ENCODE measurements at places on chromosomes 5 and 9.
A peak's percentile ranks its signal among the peaks of the same experiment; 100 is the strongest.

GRCh38 chr5:140869555-140869886, 764 bp downstream of the PCDHA11 start:
- DNase-seq: no peak

GRCh38 chr9:106772523-106773290, 90.3 kb upstream of the ZNF462 start:
- DNase-seq: peak; percentile 14

- no peak for DNase-seq
Measured at GRCh38 chr9:85021686-85022085, 352.2 kb downstream of the NTRK2 start.

- no peak for DNase-seq
Measured at GRCh38 chr5:149063896-149064478, 1.1 kb upstream of the SH3TC2 start.

DNA sequence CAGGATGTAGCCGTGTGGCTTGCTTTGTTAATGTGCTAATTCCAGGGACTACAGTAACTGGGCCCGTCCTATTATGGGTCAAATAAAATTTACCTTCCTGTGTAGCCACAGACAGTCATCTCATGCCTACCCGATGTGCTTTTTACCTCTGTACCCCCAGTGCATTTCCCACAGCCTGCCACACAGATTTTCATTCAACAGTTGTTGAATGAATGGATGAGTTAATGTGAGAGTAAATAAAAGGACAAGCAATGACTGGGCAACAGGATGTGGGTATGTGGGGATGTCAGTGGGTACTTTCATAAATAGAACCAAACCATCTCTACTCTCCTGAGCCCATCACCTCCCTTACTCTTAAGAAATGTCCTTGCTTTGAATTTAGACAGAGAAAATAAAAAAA, 441.2 kb upstream of the ZNF462 start:
- no peak for DNase-seq

DNA sequence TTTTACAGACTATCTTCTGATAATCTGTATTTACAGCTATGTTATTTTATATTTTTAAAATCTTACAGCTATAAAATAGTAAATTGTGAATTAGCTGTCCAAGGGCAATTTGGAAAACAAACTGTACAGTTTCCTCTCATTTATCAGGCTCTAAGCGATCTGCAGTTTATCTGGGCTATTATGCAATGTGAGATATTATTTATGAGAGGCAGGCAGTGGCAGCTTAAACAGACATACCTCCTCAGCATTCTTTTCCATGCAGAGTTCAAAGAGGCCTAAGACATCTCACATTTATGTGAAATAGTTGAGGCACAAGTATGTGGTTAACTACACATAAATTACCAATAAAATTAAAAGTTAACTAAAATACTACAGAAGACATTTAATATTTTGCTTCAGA, 10.2 kb downstream of the NIPSNAP3B start:
- no peak for DNase-seq

All from ELR (cell line).